CD8-positive, alpha-beta memory T cell (primary cell): ENCODE measurements at places on chromosomes 3 and 15. TPM values are rescaled to one million over a fixed set of nuclear protein-coding genes. Genes with fewer than 3 reads are reported as not detected.

GPR62 gene
- total RNA-seq, result not detected

ACKR4 gene
- total RNA-seq, result not detected

LRRN1 gene
- total RNA-seq, result 0.80 TPM

RTP1 gene
- not detected for total RNA-seq

GRCh38 chr3:188627652-188628051 lies 473.7 kb downstream of the LPP start:
- no peak for DNase-seq

DNA sequence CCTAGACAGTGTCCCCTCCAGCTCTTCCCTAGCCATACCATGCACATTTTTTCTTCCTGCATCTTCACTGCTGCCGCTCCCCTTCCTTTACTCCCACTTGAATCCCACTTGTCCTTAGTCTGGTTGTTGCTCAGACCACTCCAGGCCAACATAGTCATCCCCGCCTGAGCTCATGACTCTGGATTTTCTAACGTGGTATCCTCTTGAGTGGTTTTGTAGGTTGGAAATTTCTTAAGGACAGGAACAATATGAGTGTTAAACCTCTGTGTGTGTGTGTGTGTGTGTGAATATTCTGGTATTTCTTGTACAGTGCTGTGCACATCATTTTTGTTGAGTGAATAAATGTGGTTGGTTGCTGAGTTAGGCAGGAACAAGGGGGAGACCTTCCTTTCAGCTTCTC lies 3.1 kb downstream of the BAHD1 start:
- DNase-seq, result no peak

DNA sequence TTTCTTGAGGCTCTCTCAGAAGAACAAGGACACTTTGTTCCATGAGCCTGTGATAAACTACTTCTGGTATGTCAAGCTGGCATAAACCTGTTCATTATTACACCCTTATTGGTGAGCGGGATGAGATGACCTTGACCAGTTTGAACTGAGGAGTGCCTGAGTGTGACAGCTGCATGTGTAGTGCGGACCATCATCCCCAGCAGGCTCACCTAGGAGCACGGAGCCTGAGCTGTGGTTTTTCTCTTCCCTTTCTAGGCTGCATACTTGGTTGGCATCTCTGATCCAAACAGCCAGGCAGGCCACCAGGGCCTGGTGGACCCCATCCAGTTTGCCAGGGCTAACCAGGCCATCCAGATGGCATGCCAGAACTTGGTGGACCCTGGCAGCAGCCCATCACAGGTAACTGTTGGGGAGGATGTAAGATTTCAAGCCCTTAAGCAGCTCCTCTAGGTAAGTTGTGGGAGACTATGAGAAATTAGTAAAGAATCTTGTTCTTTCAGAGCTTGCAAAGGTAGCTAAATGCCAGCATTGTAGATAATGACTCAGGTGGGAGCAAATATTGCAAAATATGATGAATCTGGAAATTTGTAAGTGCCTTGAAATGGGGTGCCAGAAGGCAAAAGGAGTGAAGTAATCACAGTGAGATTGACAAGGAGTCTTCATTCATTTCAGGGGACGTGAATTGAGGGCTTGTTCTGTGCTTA lies 288.9 kb upstream of the TPM1 start:
- DNase-seq, result no peak

DNA sequence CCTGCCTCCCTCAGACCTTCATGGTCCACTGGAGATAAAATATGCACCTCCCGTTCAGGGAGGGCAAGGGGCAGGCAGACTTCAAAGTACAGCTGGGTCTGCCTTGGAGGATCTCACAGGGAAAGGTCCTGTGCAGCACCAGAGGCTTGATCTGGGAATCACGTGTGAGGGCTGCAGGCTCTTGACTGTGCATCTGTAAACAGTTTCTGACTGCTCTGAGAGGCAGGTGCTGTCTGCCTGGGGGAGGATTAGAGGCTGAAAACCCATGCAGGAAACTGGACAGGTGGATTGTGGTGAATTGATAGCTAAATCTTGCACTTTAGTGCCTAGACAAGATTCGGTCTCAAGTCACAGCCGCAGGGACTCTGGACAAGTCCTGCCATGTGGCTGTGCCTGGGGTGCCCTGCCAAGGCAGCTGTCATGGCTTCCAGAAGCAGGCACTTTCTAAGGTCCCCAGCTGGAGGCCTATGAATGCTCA lies 239.3 kb downstream of the EPHB1 start:
- DNase-seq, result no peak

- no peak for DNase-seq
Observed at GRCh38 chr3:111351334-111351733, 190.7 kb upstream of the CD96 start.

DNA sequence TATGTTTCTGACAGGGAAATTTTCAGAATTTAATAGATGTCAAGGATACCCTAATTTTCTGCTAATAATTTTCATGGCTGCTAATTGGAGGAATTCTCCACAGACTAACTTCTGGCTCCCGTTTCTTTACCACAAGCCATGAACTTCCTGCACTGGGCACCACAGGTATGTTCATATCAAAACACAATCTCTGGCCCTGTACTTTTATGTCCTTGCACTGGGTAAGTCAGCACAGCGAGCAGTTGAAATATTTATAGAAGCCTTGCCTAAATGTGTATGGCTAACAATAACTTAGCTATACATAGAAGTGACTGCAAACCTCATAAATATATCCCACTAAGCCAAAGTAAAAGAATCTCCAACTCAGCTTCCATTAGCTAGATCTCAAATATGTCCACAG lies 246.9 kb downstream of the ZIC1 start:
- no peak for DNase-seq

- DNase-seq, result no peak
Observed at GRCh38 chr3:129327510-129327909, 48.8 kb downstream of the HMCES start.

GRCh38 chr15:63663906-63664305 lies 66.7 kb downstream of the FBXL22 start:
- DNase-seq, result no peak

GRCh38 chr15:49895347-49896223 lies 223.4 kb downstream of the ATP8B4 start:
- DNase-seq, result no peak

DNA sequence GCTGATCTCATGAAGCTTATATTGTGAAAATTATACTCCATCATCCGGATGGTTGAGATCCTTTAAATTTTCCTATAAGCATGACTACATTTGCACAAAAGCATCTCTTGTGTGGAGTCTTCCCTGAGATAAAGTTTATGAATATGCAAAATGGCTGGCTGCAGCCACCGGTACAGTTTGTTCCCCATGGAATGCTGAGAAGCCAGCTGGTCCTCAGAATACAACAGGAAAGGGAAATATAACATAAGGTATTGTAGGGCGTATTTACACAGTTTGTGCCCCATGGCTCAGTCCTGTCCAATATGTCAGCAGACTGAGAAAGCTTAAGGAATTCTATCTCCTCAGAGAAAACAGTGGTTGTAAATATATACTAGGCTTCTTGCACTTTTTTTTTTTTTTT lies 468.6 kb downstream of the CNTN6 start:
- DNase-seq, result no peak

DNA sequence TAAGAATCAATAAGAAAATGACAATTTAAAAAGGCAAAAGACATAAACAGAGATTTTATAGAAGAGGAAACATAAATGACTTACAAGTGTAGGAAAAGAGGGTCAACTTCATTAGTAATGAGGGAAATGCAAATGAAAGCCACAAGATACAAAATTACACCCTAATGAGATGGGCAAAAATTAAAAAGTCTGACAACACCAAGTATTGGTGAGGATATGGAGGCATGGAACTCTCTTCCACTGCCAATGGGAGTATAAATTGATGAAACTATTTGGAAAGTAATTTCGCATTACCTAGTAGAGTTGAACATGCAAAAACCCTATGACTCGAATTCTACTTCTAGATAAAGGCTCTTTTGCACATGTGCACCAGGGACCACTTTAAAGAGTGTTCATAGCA lies 28.2 kb upstream of the ITGA11 start:
- no peak for DNase-seq

- DNase-seq, result no peak
Observed at GRCh38 chr3:4627651-4628375, 134.7 kb downstream of the ITPR1 start.

DNA sequence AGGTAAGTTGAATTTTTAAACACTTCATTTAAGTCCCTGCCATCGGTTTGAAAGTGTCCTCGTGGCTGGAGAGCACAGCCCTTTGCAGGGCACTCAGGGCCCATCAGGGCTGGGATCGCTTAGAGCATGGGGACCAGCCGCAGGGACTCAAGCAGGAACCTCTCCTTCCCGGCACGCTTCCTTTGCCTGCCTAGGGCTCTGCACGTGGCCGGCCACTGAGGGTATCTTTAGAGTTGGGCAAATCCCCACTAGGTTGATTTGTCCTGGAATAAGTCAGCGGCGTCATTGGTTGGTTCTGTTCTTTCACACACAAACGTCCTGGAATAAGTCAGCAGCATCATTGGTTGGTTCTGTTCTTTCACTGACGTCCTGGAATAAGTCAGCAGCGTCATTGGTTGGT lies 131.6 kb downstream of the OCA2 start:
- DNase-seq, result no peak
